ENCODE measurements at places on chromosomes 3 and 15.

- DNase-seq, result no peak
Observed at GRCh38 chr3:32708672-32709283, 23.8 kb downstream of the CNOT10 start.

GRCh38 chr3:32175607-32176197 is 62.8 kb upstream of the CMTM8 start:
- DNase-seq, result peak; percentile 46

DNA sequence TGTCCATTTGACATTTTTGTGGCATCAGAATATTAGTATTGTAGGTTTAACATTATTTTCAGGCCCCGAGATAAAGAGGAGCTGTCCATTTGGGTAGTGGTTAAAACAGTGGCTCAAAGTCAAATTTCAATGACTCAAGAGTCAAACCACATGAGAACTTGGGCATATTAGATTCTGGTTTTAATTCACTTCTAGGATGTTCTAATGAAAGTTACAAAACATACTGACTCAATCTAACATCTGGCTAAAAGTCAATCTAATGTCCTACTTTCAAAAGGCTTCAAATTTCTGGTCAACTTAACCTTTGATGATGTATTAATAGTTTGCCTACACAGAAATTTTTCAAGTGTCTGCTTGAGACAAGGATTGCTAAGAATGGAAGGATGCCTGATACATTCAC is 112.4 kb downstream of the ABI3BP start:
- no peak for DNase-seq

DNA sequence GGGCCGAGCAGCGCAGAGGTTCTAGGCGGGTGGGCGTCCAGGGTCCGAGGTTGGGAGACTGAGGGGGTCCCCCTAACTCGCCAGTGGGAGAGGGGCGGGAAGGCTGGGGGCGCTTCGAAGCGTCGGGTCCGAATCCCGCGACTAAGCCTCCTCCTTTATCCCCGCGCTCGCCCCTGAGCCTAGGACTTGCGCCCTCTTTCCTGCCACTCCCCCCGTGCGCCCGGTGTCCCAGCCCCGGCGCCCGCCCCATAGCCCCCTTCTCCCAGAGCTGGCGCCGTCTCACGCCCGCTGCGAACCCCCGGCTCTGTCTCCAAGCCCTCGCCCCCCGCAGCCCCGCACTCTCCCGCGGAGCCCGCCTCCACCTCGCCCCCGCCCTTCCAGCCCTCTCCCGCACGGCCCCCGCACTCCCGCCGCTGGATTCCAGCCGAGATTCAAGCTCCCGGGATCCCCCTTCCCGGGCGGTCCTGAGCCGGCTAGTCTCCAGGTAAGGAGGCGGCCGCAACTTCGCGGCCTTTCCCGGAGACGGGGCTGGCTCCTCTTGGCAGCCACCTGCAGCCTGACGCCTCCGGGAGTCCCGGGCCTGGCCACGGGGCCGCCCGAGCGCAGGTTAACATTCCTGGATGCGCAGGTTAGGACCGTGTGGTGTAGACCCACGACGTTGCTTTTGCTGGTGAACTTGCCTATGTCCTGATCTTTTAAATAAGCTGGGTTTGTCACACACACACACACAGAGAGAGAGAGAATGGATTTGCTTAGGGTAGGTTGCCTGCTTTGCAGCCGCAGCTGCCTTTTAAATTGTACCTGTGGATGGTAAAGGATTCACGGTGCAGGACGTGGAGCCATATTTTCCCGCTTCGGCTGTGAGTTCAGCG is 563 bp downstream of the PXYLP1 start:
- DNase-seq, result peak; percentile 66

DNA sequence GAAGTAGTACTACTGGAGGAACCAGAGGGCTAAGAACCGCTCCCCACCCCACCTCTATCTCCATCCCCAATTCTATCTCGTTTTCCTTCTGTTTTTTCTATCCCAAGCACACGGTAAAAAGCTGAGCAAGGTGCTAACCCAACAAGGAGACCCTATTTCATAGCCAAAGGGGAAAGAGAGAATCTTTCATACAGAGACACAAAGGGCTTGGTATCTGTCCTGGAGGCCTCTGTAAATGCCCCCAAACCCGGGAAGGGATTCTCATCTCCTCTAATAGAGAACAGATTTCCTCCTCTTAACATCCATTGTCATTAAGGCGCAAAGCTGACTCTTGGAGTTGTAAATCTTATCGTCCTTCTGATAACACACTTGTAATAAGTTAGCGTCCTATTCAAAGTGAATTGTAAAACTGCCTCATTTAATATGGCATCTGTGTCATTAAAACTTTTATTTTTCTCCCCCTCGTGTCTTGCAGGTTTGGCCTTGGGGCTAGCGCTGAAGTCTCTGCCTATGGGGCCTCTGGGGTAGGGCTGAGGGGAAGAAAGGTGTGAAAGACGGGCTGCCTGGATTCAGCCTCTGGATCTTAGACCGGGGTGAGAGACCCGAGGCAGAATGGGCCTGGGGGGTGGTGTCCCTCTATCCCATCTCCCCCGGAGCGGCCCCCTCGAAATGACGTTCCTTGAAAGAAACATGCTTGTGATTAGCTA is 12.1 kb downstream of the NR2F2 start:
- peak; percentile 15 for DNase-seq
